ENCODE measurements at places on chromosomes 12 and 14. TPM values are rescaled to one million over a fixed set of nuclear protein-coding genes. Genes with fewer than 3 reads are reported as not detected.

The FIGNL2 gene
- total RNA-seq = 1.3 TPM

The KRT6C gene
- total RNA-seq = not detected

GRCh38 chr12:25269701-25270100, 19.0 kb upstream of the KRAS start:
- DNase-seq = no peak

GRCh38 chr14:105315941-105316576, 1.5 kb downstream of the PACS2 start:
- no peak for DNase-seq

DNA sequence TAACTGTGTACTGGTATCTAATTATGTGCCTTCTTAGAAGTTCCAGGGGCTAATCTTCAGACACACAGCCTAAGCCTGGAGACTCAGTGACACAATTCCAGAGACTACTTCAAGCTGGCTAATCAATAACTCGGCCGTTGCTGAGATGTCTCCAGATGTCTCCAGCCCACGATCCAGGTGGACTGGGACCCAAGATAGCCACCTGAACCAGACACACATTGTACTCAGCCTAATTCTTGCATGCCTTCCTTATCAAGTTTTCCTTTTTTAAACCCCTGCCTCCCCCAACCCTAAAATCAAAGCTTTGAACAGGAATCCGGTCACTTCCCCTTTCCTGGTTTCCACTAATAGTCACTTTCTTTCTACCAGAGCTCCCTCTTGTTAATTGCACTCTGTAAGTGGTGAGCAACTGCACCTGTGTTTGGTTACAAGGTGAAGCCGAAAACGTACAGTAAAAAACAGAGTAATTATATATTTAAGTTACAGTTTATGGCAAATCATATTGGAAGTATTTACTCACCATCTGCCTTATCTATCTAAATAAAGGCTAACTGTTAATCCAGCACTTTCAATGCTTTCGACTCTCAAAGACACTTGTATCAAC, 39.8 kb upstream of the PTGDR start:
- DNase-seq = no peak

DNA sequence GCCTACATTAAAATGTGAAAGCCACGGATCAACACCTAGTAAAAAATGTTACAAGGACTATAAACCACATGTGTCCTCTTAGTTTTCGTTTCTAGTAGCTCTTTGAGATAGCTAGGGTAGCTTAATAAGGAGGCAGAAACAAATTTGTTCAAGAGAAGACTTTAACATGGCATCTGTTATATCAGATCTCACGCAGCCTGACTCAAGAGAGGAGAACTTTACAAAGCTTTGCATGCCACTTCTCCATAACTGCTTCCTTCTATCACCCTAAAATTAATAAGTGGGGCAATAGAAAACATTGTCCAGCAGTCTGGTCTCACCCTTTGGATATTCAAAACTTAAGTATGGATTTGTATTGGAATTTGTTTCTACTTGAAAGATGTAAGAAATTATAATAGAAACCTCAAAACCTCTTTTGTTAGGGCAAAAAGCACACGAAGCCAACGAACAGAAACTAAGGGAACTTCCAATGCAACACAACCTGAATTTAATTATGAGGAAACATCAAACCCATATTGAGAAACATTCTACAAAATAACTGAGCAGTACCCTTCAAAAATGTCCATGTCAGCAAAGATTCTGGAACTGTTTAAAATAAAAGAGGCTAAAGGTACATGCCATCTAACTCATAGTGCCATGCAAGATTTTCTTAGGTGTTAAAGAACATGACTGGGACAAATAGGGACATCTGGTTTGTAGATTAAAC, 194.8 kb downstream of the LRIG3 start:
- DNase-seq = no peak
